Effector memory CD4-positive, alpha-beta T cell (primary cell): ENCODE measurements at places on chromosomes 7 and 10.

GRCh38 chr7:29851487-29851886, 45.2 kb downstream of the WIPF3 start:
- H3K27ac ChIP-seq = no peak overlapping the region
- DNase-seq = no peak
- no peak overlapping the region for H3K4me3 ChIP-seq
- H3K4me1 ChIP-seq = no peaks in the 10 kb centered on the region

GRCh38 chr10:45655219-45655618, 17.4 kb downstream of the ZFAND4 start:
- no peak for DNase-seq
- H3K4me1 ChIP-seq = no peaks in the 10 kb centered on the region
- H3K27me3 ChIP-seq = no peaks in the 10 kb centered on the region
- H3K36me3 ChIP-seq = peaks cover 30% of the 10 kb centered on the region

GRCh38 chr10:33734393-33735155, 400.1 kb upstream of the NRP1 start:
- DNase-seq = no peak
- H3K27me3 ChIP-seq = no peaks in the 10 kb centered on the region
- no peak overlapping the region for H3K4me3 ChIP-seq
- no peak overlapping the region for H3K27ac ChIP-seq

GRCh38 chr10:3364768-3365480, 192.3 kb upstream of the PITRM1 start:
- no peaks in the 10 kb centered on the region for H3K4me1 ChIP-seq
- no peak for DNase-seq
- H3K4me3 ChIP-seq = no peak overlapping the region
- H3K27me3 ChIP-seq = no peaks in the 10 kb centered on the region

DNA sequence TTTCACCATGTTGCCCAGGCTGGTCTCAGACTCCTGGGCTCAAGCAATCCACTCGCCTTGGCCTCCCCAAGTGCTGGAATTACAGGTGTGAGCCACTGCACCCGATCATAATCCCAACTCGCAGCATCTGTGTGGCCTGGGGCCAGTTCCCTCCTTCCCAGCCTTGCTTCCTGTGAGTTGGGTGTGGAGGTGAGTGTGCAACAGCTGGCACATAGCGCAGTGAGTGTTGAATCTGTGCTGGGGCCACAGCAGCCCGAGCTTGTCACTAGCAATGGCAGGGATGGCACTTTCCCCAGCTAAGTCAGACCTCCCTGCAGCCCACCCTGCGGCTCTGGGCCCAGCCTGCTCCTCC, 12.2 kb downstream of the TMEM184A start:
- no peak overlapping the region for H3K27ac ChIP-seq
- no peak overlapping the region for H3K4me3 ChIP-seq
- no peak for DNase-seq
- no peaks in the 10 kb centered on the region for H3K27me3 ChIP-seq

DNA sequence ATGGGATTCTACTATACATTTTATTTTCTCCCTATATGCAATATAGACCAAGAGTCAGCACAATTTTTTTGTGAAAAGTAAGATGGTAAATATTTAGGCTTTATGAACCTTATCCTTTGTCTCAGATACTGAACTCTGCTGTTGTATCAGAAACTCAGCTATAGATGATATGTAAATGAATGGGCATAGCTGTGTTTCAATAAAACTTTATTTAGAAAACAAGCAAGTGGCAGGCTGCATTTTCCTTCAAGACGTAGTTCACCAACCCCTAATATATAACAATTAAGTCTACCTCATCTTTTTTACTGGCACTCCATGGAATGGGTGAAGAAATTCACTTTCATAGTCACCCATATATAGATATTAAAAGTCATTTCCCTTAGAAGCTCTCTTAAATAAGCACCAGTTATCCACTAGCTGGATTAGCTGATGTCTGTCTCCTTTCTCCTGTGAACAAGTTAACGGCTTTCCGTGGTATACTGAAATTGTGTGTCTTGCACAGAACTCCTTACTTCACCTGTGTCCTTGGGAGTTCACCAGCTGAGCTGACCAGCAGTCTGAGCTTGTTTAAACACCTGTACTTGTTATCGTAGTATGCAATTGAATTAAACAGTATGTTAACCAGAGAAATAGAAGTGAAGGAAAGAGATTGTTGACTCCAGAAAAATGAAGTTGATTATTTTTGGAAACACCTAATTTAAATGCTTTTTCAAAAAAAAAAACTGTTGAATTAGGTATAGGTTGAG, 770.6 kb downstream of the KCNMA1 start:
- H3K4me1 ChIP-seq = no peaks in the 10 kb centered on the region
- H3K27me3 ChIP-seq = no peaks in the 10 kb centered on the region
- H3K36me3 ChIP-seq = no peaks in the 10 kb centered on the region
- no peak overlapping the region for H3K27ac ChIP-seq
- DNase-seq = no peak
